ENCODE measurements at places on chromosomes 11 and 22.

DNA sequence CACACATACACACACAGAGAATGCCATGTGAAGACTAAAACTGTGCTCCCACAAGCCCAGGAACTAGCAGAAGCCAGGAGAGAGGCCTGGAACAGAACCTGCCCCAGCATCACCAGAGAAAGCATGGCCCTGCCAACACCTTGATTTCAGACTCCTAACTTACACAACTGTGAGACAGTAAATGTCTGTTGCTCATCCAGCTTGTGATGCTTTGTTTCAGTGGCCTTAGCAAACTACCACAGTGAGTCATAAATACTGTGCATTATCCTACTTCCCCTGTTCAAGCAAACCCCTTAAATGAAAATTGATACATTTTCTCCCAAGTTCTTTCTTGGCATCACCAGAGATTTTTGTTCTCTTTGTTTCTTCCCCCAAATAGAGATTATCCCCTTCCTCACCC is 1539.4 kb upstream of the TENM4 start:
- DNase-seq: no peak

DNA sequence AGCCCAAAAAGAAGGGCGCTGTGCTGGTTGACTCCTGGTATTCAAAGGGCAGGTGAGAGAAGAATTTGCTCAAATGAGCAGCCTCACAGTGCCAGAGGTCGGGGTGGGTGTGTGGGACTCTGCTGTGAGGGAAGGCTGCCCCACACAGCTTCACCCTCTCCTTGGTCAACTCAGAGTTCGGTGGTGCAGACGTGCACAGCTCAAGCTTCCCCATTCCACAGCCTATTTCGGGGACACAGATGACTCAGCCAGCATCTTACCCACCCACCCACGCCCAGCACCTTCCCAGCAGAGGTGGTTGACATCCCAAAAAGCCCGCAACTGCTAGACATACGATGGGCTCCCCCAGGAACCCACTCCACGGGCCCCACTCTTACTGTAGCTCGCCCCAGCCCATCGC is 46.5 kb upstream of the CCND1 start:
- no peak for DNase-seq

- DNase-seq: no peak
Measured at GRCh38 chr11:39681428-39681827, 1778.0 kb downstream of the LRRC4C start.

- DNase-seq: no peak
Measured at GRCh38 chr22:38314933-38315822, 2.1 kb downstream of the CSNK1E start.

- DNase-seq: no peak
Measured at GRCh38 chr11:34067383-34068065, 16.0 kb downstream of the CAPRIN1 start.
